Smooth muscle cell of the umbilical artery (primary cell): ENCODE measurements at places on chromosomes 3 and 15. TPM values are rescaled to one million over a fixed set of nuclear protein-coding genes. Genes with fewer than 3 reads are reported as not detected.

The SPSB4 gene
- total RNA-seq = under 0.01 TPM in 1 of 2 replicates, not detected in the other

The TSC22D2 gene
- 9.5 and 18.0 TPM in 2 replicates for total RNA-seq

The ALG1L2 gene
- 0.55 TPM in 1 of 2 replicates, not detected in the other for total RNA-seq

The PXYLP1 gene
- 5.9 and 10.2 TPM in 2 replicates for total RNA-seq

The CCR2 gene
- not detected in 2 replicates for total RNA-seq

The FETUB gene
- total RNA-seq = not detected in 2 replicates

The HRG gene
- total RNA-seq = not detected in 2 replicates

The ECE2 gene
- total RNA-seq = not detected in 2 replicates

The FAH gene
- 26.4 and 30.8 TPM in 2 replicates for total RNA-seq

The ITIH1 gene
- total RNA-seq = not detected in 2 replicates

The IL17RE gene
- total RNA-seq = under 0.01 and 0.23 TPM in 2 replicates

The SOX14 gene
- total RNA-seq = not detected in 2 replicates

The TTLL13 gene
- total RNA-seq = 0.14 TPM in 1 of 2 replicates, not detected in the other

The TSPAN3 gene
- 265 and 269 TPM in 2 replicates for total RNA-seq

The CCR3 gene
- not detected in 2 replicates for total RNA-seq

The CSPG4 gene
- 63.0 and 213 TPM in 2 replicates for total RNA-seq

The GUCA1C gene
- not detected in 2 replicates for total RNA-seq

The LRRC31 gene
- total RNA-seq = not detected in 2 replicates

The LMCD1 gene
- 106 and 175 TPM in 2 replicates for total RNA-seq

The LMAN1L gene
- total RNA-seq = not detected in 2 replicates

The HYAL1 gene
- total RNA-seq = 0.30 and 0.42 TPM in 2 replicates

The CACNA1D gene
- not detected in 2 replicates for total RNA-seq

The GOLGA8Q gene
- total RNA-seq = 1.8 and 3.5 TPM in 2 replicates

The EAF1 gene
- 25.4 and 26.1 TPM in 2 replicates for total RNA-seq

The CHST2 gene
- total RNA-seq = 11.9 and 18.5 TPM in 2 replicates

The NUP210 gene
- 0.09 and 0.30 TPM in 2 replicates for total RNA-seq

The AGBL1 gene
- total RNA-seq = not detected in 2 replicates

The GOLGA8T gene
- not detected in 2 replicates for total RNA-seq

The WWTR1 gene
- total RNA-seq = 33.3 and 56.1 TPM in 2 replicates

The BOC gene
- total RNA-seq = 1.8 and 2.4 TPM in 2 replicates

The SLITRK3 gene
- total RNA-seq = 0.59 TPM in 1 of 2 replicates, not detected in the other

The CADPS gene
- total RNA-seq = 16.9 and 57.3 TPM in 2 replicates

The IL17RD gene
- 3.0 and 13.6 TPM in 2 replicates for total RNA-seq

The CAMK2N2 gene
- 0.37 TPM in 1 of 2 replicates, not detected in the other for total RNA-seq

The P2RY13 gene
- not detected in 2 replicates for total RNA-seq

The NME9 gene
- total RNA-seq = not detected in 2 replicates
